Esophagus squamous epithelium (tissue), 5 donors: ENCODE measurements at places on chromosomes 7 and 10.

DNA sequence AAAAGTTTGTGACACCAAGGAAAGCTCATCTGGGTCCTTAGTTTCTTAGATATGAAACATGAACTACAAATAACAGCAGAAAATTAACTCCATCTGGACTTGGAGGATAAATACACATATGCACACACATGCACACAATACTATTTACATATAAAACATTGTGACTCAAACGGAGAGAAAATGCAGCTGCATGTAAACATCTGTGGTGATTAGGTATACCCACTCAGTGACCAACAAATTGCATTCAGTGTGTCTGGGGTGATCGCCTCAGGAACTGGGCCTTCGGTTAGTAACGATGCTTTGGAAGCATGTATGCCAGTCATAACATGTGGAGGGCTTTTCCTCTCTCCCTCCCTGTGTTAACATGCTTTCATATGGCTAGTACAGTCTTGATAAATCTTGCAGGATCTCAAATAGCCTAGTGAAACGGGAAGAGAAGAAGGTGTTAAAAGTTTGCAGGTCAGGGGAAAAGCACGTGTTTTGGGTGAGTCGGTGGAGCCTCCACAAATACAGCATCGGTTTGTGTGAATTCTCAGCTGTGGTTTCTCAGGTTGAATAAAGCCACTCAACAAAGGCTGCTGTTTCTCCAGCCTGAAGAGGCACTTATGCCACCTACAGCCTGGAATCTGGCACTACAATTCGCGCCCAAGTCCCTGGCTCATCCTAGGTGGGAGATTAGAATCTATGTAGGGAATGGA, 8.7 kb upstream of the GLRX3 start:
- no peak for DNase-seq

GRCh38 chr10:93068411-93069244, 5.1 kb upstream of the CYP26A1 start:
- DNase-seq = no peak

- no peak for DNase-seq
These were observed 247.6 kb upstream of the HGF start for GRCh38 chr7:82017334-82017943.

GRCh38 chr10:18140957-18141845, 977 bp downstream of the CACNB2 start:
- no peak for DNase-seq

DNA sequence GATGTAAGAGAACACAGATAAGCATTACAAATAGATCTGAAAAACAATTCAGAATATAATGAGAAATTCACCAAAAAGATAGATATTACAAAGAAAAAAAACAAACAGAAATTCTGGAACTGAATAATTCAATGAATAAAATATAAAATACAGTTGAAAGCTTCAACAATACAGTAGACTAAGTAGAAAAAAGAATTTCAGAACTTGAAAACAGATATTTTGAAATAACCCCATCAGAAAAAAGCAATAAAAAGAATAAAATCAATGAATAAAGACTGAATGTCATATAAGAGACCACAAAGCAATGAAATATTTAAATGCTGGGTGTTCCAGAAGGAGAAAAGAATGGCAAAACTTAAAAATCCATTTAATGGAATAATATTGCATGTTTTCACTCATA, 611.4 kb upstream of the GHITM start:
- no peak for DNase-seq

DNA sequence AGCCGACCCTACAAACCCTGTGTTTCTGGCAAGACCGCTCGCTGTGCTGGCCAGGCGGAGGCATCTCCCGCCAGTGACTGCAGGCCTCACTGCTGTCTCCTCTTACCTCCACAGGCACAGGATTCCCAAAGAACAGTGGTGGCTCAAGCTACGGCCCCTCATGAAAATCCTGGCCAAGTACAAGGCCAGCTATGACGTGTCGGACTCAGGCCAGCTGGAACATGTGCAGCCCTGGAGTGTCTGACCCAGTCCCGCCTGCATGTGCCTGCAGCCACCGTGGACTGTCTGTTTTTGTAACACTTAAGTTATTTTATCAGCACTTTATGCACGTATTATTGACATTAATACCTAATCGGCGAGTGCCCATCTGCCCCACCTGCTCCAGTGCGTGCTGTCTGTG, 36.2 kb downstream of the PITRM1 start:
- no peak for DNase-seq

GRCh38 chr10:101062232-101063049, 652 bp downstream of the KAZALD1 start:
- no peak for DNase-seq

GRCh38 chr10:32939296-32940111, 18.5 kb downstream of the ITGB1 start:
- no peak for DNase-seq

- DNase-seq = no peak
These were observed 9.8 kb downstream of the SEC61G start for GRCh38 chr7:54749200-54749599.

GRCh38 chr7:28029051-28029450, 151.5 kb downstream of the JAZF1 start:
- DNase-seq = no peak

- no peak for DNase-seq
These were observed 129.3 kb upstream of the PRR15 start for GRCh38 chr7:29434380-29434768.

- no peak for DNase-seq
These were observed 1175.2 kb downstream of the NXPH1 start for GRCh38 chr7:9608560-9608959.

- DNase-seq = no peak
These were observed 266.7 kb downstream of the PRKG1 start for GRCh38 chr10:51340845-51341610.

DNA sequence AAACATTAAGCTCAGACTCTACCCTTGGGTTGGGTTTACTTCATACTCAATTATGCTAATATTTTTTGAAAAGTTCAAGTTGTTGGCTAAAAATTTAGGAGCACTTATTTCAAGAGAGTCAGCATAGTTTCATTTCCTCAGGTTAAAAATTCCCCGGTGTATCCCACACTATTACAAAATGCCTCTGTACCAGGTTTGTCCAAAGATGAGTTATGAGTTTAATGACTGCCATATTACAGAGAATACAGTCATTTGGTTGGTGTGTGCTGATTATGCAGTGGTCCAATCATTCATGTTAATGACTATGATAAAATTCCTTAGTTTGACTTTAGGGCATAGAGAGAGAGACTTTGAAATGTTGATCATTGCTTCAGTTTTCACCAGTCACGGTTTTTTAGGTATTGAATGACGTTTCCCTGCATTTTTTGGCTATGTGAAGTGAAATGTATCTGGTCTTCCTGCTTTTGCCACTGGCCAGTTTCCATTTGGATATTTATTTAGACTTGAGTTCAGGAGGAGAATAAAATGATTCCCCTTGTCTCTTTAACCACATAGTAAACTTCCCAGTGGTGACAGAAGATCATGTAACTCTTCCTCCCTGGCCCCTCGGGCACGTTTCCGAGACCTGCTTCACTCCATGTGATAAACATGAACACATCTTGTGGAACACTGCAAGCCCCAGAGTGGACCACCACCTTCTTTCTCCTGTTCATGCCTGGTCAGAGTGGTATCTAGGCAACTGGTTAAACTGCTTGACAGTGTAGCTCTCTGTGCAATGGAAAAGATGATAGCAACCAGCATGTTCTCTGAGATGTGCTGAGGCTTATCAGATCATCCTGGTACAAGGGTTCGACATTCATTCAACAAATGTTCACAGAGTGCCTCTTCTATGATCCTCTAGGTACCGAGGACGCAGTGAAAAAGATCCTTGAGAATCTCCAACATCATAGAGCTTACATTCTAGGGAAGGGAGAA, 153.6 kb downstream of the CACNB2 start:
- no peak for DNase-seq

DNA sequence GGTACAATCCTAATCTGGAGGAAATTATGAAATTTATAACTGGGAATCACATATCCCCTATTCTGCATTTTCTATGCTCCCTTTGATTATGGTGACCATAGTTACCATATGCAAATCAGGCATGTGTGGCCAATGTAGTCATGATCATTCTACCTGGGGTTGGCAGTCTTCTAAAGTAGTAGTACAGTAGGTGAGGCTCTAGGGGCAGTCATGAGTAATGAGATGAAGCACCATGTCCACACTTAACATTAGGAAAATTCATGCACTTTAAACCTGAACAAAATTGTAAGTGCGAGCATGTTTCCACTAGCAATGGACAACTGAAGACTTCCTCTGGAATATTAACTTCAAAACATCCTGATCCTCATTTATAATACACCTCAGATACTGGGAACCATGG, 545.9 kb downstream of the SUGCT start:
- no peak for DNase-seq

DNA sequence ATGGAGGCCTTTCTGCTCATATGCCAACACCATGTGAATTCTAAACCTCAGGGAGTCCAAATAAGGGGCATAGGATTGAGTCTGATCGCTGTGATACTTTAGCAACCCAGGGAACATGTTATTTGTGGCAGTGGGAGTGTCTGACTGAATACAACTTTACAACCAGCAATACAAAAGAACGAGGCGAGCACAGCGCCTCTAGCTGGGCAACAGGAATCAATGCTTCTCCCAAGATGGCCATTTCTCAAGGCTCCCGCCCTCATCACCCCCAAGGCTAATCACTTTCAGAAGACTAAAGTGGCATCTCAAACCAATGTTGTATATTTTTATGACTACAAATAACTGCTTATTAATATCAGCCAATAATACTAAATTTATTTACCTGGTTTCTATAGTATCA, 28.1 kb downstream of the YWHAG start:
- no peak for DNase-seq

DNA sequence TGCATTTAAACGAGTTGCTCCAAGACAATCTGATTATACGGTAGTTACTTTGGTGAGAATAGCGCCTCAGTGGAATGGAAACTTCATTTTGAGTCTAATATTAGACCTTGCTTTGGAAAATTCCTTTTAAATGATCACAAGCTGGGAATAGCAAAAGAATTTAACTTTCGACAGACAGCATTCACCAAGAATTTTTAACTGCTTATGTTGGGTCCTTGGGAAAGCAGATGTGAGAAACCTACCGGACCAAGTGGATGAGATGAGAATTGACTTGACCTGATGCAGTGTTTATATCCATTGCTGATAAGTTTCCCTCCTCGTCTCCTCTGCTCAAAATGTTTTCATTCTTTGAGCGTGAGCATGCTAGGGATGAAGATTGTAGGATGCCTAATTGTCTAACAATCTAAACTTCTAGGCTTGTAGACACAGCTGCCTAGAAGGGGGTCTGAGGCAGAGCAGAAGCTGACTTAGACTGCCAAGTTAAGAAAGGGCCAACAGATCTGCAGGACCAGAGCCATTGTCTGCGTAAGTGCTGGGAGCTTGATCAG, 126.9 kb downstream of the CNNM2 start:
- DNase-seq = no peak

GRCh38 chr7:21617916-21618390, 75.1 kb downstream of the DNAH11 start:
- DNase-seq = no peak

- DNase-seq = no peak
These were observed 49.0 kb downstream of the PRR15 start for GRCh38 chr7:29612596-29612995.

DNA sequence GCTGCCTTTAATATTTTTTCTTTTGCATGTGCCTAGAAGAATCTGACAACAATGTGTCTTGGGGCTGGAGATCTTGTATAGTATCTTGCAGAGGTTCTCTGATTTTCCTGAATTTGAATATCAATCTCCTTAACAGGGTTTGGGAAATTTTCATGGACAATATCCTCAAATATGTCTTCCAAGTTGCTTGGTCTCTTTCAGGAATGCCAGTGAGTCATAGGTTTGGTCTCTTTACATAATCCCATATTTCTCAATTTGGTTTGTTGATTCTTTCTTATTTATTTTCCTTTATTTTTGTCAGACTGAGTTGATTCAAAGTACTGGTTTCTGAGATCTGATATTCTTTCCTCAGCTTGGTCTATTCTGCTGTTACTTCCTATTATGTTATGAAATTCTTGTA, 208.7 kb upstream of the GLI3 start:
- DNase-seq = no peak

- no peak for DNase-seq
These were observed 30.4 kb downstream of the DDC start for GRCh38 chr7:50534690-50535290.

DNA sequence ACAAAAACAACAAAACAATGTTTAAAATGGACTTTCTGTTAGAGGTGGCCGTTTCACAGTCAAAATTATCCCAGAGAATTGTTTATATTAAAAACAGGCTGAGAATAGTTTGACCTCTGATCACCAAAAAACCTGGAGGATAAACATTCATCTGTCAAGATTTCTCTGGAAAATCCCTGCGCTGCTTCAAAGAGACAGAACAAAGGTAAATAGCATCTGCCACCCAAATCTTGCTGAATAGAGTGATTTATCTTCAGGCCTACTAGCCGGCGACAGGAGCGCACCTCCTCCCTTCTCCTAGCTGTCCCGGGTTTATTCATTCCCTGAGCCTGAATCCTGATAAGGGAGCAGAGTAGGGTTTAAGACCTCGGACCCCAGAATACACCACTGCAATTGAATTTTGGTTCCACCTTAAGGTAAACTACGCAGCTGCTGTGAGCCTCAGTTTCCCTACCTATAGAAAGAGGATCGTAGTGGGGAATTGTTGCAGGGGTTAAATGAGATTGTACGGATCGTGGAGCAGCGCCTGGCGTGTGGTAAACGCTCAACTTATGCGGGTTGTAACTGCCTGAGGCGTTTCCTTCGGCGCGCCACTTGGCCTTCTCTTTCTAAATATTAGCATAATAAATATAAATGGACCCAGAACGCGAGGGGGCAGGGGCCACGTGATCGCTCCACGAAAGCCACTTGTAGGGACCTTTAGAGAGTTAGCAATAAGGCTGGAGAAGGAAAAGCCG, 498 bp upstream of the ST7 start:
- peak; percentile 8 for DNase-seq

DNA sequence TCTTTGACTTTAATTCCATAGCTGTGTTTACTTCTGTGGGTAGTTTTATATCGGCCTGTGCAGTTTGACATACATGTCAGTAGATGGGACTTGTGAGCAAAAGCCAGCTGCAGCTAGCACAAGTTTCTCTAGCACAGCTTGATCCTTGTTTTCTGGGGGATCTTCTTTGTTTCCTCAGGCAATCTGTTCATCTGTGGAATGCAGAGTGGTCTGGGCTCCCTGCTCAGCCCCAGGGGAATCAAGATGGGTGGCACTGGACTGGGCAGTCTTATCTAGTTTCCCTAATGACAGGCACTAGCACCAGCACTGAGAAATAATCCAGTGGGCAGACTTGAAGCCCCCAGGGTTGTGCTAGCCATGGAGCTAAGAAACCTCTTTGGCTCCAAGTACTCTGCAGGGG, 40.8 kb downstream of the CYP2C19 start:
- no peak for DNase-seq

DNA sequence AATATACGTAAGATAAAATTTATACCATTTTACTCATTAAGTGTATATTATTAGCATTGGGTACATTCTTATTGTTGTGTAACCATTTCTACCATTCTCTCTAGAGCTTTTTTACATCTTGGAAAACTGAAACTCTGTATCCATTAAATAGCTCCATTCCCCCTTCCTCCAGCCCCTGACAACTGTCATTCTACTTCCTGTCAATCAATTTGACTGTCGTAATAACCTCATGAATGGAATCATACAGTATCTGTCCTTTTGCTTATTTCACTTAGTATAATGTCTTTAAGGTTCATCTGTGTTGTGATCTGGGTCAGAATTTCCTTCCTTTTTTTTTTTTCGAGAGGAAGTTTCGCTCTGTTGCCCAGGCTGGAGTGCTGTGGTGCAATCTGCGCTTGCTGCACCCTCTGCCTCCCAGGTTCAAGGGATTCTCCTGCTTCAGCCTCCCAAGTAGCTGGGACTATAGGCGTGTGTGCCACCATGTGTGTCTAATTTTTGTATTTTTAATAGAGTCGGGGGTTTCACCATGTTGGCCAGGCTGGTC, 15.6 kb downstream of the ZRANB1 start:
- DNase-seq = no peak

GRCh38 chr10:81696609-81697388, 178.2 kb upstream of the NRG3 start:
- no peak for DNase-seq
